ENCODE measurements at places on chromosomes 3 and 15. TPM values are rescaled to one million over a fixed set of nuclear protein-coding genes. Genes with fewer than 3 reads are reported as not detected.

The SNTN gene
- total RNA-seq = not detected

The LYZL4 gene
- not detected for total RNA-seq

The TRPM1 gene
- total RNA-seq = not detected

The TMOD2 gene
- total RNA-seq = 10.6 TPM

The CNTN3 gene
- total RNA-seq = not detected

The NBEAL2 gene
- total RNA-seq = 303 TPM

The RHOV gene
- 0.37 TPM for total RNA-seq

The EXD1 gene
- not detected for total RNA-seq

The ST8SIA2 gene
- not detected for total RNA-seq

The SEMA3F gene
- total RNA-seq = not detected

The SH2D7 gene
- 0.07 TPM for total RNA-seq

The ISLR2 gene
- total RNA-seq = not detected

The TRAIP gene
- 20.6 TPM for total RNA-seq

The TNNC1 gene
- 0.74 TPM for total RNA-seq

The AADAC gene
- not detected for total RNA-seq

The ACKR2 gene
- total RNA-seq = 2.7 TPM

The MOBP gene
- total RNA-seq = not detected

The TMIE gene
- not detected for total RNA-seq

The MITF gene
- 0.27 TPM for total RNA-seq

The RARRES1 gene
- total RNA-seq = not detected

The CNOT10 gene
- 49.0 TPM for total RNA-seq

The FAM3D gene
- not detected for total RNA-seq

The ACAN gene
- not detected for total RNA-seq
